Stromal cell of bone marrow (primary cell): ENCODE measurements at places on chromosomes 11 and 22.
A peak's percentile ranks its signal among the peaks of the same experiment; 100 is the strongest.

GRCh38 chr11:17077240-17077519 lies 287 bp downstream of the RPS13 start:
- DNase-seq, result no peak

GRCh38 chr11:1776944-1777715 lies 13.4 kb upstream of the CTSD start:
- DNase-seq, result no peak

- no peak for DNase-seq
Observed at GRCh38 chr11:86018249-86018648, 50.6 kb downstream of the PICALM start.

GRCh38 chr11:65716302-65716701 lies 4.2 kb downstream of the KAT5 start:
- no peak for DNase-seq

DNA sequence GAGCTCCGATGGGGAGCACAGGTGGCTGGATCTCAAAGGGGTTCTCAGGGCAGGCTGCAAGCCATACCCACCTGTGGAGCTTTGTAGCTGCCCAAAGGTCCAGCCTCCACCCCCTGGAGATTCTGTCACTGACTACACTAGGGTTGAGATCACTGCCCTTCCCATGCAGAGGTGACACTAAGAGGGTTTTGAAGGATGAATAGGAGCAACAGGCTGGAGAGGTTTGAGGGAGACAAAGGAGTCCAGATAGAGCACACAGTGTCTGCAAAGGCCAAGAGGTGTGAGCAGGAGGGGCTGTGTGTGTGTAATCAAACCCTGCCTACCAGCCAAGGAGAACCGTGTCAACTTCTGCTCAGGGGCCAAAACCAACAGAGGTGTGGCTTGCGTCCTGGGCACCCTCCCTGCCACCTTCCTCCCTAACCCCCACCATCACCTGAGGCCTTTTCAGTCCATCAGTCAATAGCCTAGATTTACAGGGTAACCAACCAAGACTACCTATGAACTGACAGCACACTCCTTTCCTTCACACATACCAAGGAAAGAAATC lies 43.0 kb upstream of the WNT11 start:
- no peak for DNase-seq

- DNase-seq, result peak; percentile 53
Observed at GRCh38 chr11:12581923-12582322, 92.3 kb upstream of the TEAD1 start.

DNA sequence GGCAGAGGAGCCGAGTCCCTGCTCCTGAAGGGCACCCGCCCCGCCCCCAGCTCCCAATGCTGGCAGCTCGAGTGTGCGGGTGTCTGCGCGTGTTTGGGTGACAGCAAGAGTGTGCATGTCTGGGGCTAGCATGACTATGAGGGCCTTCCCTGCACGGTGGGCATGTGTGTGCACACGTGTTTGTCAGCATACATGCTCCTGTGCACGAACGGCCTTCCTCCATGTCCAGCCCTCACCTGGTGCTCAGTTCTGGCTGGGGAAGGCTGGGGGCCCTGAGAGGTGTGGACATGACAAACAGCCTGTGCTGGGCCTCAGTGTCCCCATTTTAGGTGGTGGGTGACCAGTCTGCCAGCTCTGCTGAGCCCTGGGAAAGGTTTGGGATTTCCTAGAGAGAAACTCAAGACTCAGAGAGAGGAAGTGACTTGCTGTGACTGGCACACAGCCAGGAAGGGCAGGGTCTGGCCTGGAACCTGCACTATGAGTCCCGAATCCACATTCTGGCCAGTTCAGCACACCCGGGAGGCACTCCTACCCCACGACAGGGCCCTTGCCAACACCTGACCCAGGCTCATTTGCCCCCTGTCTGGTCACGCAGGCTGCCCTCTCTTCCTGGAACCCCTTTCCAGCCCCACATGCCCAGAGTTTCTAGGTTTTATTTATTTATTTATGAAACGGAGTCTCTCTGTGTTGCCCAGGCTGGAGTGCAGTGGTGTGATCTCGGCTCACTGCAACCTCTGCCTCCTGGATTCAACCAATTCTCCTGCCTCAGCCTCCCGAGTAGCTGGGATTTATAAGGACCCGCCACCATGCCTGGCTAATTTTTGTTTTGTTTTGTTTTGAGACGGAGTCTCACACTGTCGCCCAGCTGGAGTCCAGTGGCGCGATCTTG lies 3.3 kb upstream of the SHISA8 start:
- no peak for DNase-seq

GRCh38 chr11:117668321-117668751 lies 128.7 kb downstream of the DSCAML1 start:
- DNase-seq, result no peak

DNA sequence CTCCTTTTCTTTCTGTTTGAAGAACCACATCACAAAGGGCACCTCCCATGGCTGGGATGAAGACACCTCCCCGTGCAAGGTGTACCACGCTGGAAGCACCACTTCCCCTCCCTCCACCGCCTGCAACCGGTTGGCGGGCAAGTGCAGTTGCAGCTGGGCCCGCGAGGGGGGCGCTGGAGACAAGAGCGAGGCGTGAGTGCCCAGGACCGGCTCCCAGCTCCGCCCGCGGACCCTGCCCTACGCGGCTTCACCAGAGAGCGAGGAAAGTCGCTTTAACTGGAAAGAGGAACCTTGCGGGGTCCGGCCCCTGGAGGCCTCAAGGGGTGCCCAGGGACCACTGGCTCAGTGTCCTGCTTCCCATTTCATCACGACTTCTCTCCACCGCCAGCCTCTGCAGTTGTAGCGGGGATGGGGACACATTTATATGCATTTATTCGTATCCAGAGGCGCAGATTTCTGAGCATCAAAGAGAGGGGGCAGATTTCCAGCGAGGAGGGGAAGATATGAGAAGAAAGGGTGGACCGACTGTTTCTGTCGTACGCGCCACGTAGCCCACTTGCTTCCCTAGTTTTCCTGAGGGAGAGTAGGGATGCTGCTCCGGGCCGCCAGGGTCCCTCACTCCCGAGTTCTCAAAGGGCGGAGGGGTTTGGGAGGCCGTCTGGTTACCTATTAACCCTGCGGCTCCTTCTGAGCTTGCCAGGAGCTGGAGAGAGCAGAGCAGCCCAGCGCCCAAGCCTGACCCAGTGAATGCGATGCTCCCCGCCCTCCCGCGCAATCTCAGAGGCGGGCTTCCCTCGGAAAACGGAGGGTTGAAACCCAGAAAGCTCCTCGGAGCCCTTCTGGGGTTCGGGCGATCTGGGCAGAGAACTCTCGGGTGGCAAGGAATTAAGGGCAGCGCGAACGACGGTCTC lies 3.5 kb downstream of the ESAM start:
- no peak for DNase-seq

DNA sequence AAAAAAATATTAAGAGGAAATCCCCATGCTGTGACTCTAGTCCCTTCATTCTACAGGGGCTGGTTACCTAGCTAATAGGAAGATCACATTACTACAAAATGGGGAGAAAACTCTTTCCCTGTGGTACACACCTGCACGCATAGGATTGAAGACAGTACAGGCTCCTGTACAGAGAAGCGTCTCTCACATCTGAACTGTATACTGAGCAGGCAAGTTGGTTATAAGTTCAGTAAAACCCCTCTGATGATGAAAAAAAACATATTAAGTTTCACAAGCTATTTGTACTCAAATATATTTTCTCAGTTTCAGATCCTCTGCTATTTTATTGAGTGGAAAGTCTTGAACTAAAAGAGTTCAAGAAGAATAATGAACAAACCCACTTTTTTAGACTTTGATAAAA lies 156.9 kb upstream of the HSD17B12 start:
- DNase-seq, result no peak

GRCh38 chr11:107370390-107370789 lies 87.2 kb downstream of the CWF19L2 start:
- peak; percentile 14 for DNase-seq

GRCh38 chr22:21762712-21763581 lies 27.4 kb upstream of the YPEL1 start:
- DNase-seq, result no peak

GRCh38 chr22:21866833-21867527 lies 465 bp downstream of the MAPK1 start:
- DNase-seq, result no peak

GRCh38 chr11:119202554-119202953 lies 3.6 kb upstream of the CBL start:
- DNase-seq, result no peak

- DNase-seq, result no peak
Observed at GRCh38 chr22:21758091-21758864, 22.7 kb upstream of the YPEL1 start.

DNA sequence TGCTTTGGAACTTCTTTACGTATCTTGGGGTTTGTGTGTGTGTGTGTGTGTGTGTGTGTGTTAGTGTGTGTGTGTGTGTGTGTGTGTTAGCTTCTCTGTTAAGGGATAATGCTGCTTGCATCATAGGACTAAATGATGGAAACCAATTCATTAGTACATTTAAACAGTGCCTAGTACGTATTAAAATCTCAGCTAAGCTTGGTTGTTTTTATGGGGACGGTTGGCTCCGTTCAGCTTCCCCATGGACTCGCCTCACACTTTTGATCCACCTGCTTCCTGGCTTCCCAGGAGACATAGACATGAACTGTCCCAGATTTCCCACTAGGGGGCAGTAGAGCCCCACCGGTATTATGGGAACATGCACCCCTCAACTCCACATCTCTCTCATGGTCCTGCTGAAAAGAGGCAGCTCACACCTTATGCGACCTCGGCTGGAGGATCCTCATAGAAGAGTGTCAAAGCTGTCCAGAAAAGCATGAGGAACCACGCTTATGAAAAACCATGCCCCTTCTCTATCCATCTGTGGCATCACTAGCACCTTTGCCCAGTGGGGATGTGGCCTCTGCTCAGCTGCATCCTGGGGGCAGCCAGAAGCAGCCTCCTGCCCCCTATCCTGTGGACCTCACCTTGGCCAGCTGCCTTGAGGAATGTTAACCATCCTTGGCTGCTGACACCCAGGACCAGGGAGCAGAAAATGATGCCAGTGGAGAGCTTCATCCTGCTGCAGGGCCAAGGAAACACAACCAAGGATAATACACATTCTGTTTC lies 9.7 kb upstream of the SAAL1 start:
- no peak for DNase-seq

GRCh38 chr11:61602775-61603569 lies 22.1 kb upstream of the SYT7 start:
- DNase-seq, result peak; percentile 91

DNA sequence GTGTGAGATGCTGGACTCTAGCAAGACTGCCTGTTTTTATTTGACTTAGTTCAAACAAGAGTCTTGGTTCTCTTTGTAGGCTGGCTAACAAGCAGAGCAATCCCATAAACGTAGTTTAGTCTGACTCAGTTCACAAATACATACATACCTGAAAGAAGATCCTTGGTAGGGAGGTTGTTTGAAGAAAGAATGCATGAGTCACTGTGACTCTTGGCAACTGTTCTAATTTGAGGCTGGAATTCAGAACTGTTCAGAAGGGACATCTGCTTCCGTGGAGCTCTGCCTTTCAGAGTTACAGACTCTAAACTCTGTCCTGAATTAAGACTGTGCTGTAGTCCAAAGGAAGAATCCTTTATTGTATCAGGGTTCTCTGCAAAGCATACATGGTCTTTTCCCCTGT lies 32.2 kb downstream of the C2CD3 start:
- peak; percentile 69 for DNase-seq

DNA sequence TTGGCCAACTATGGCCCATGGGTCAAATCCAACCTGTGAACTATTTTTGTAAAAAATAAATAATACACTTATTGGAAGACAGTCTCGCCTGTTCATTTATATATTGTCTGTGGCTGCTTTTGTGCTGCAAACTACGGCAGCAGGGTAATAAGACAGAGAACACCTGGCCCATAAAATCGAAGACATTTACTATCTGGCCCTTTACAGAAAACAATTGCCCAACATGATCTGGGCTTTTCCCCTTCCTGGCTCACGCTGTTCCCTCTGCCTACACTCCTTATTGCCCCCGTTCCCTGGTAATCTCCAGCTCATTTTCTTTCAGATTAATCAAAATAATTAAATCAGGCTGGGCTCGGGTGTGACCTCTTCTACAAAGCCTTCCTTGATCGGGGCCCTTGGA lies 5.6 kb downstream of the PLAAT2 start:
- no peak for DNase-seq

DNA sequence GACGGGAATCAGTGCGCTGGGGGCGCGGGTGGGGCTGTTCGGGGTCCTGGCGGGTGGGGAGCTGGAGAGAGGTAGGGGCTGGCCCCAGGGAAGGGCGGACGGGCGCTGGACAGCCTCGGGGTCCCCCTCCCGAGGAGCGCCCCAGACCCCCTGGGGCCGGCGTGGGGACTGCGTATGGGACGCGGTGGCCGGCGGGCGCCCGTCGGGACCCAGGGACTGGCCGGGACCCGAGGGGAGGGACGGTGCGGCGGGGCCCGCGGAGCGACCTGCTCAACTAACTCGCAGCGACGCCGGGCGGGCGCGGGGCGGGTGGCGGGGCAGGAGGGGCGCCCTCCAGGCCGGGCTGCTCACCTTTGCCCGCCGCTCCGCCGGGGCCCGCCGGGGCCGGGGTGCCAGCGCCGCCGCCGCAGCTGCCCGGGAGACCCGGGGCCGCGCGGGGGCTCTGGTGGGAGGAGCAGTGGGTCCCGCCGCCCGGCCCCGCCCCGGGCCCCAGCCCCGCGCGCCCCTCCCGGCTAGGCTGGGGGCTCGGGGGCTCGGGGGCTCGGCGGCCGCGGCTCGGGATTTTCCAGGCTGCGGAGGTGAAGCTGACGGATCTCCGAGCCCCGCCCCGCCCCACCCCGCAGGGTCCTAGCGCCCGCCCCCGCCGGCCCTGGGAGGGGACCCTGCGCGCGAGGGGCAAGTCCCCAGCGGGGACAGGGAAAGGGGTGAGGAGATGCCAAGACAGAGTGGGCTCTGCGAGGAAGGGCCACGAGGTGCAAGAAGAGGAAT lies 12.3 kb downstream of the STARD10 start:
- no peak for DNase-seq

- DNase-seq, result no peak
Observed at GRCh38 chr22:19832476-19833108, 22.1 kb downstream of the GNB1L start.

GRCh38 chr11:104043678-104044239 lies 7.3 kb downstream of the DDI1 start:
- DNase-seq, result no peak

DNA sequence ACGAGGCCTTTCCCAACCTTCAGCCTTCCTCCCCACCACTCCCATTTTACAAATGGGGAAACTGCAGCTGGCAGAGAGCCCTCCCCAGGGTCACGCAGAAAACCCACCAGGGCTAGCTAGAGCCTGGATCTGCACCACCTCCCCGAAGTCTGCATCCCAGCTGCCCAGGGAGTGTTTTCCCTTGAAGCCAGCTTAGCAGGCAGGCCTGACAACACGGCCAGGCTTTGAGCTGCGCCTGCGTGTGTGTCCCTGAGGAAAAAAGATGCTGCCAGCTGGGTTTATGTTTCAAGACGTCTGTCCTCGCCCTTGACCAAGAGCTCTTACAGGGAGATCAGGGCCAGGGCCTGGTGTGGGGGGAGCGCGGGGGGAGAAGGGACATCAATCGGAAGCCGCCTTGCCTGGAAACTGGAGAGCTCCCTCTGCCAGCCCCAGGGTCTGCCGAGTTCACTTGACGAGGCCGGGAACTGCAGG lies 20.3 kb downstream of the WNT11 start:
- DNase-seq, result no peak

- DNase-seq, result peak; percentile 18
Observed at GRCh38 chr11:84290647-84291046, 1004.5 kb upstream of the CCDC90B start.
